ENCODE measurements at places on chromosomes 4 and X.

DNA sequence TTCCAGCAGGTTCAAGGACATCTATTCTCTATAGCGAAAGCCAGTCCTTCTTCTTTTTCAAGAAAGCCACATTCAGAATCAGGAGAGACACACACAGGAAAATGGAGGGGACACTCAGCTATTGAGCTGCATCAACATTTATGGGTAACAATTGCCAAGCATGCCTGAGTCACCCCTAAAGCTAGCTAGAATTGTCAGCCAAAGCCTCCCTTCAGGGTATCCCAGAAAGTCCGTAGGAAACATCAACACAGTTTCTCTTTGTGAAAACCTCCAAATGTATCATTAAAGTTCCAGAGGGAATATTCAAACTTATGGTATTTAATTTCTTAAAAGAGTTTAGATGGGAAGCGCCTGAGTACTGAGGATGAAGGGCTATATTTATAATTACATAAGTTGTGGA, 331.1 kb upstream of the SLC7A11 start:
- DNase-seq = no peak

GRCh38 chrX:109958266-109958665, 44.6 kb upstream of the TMEM164 start:
- DNase-seq = no peak

GRCh38 chr4:71872767-71873415, 89.0 kb upstream of the GC start:
- DNase-seq = no peak

DNA sequence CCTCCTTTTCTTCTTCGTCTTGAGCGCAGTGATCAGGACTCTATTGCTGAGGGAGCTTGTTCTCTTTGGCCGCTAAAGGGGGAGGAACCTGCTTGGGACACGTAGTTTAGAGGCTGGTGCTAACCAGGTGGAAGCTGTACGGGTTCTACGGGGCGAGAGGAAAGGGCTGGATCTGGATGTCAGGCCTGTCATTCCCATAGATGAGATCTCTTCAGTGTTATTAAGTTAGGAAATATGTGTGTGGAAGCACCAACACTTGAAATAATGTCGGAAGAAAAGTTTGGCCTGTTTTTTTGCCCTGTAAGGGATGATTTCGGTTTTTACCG, 643 bp downstream of the SRP72 start:
- no peak for DNase-seq

- DNase-seq = no peak
Observed at GRCh38 chr4:155646001-155646400, 20.6 kb upstream of the GUCY1A1 start.

DNA sequence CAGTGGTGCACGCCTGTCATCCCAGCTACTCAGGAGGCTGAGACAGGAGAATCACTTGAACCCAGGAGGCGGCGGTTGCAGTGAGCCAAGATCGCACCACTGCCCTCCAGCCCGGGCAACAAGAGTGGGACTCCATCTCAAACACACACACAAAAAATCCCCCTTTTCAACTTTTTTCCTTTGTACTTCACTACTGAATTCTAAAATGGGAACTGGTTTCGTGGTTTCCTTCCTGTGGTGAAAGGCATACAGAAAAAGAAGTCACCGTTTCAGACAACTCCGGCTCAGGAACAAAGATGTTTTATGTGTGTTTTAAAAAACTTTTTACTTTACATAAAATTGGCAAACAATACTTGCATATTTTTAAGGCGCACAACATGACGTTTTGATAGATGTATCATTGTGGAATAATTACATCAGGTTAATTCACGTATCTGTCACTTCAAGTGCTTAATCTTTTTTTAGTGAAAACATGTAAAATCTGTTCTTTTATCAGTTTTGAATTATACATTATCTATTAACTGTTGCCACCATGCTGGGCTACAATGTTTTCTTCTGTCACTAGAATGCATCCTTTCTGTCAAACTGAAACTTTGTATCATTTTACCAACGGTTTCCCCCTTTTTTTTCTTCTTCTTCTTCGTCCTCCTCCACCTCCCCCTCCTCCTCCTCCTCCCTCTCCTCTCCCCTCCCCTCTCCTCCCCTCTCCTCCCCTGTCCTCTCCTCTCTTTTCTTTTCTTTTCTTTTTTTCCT, 186.0 kb downstream of the CRLF2 start:
- DNase-seq = no peak

GRCh38 chr4:79211490-79211889, 114.4 kb downstream of the NAA11 start:
- DNase-seq = no peak

DNA sequence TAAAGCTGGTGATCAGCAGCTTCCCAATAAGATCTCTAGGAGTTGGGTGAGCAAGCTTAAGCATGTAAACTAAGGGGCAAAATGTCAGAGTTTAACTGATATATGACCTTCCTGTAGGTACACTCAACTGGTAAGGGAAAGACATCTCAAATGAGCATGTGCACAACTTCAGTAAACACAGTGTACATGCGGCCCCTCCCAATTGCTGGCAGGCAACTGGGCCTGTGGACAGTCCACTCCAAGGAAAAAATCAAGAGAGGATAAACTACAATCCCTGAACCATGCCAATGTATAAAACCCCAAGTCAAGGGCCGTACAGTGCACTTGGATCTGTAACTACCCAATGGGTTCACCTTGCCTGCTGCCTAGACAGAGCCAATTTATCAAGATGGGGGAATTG, 4.9 kb upstream of the NAA11 start:
- no peak for DNase-seq
